ENCODE measurements at places on chromosomes 16 and 17.

DNA sequence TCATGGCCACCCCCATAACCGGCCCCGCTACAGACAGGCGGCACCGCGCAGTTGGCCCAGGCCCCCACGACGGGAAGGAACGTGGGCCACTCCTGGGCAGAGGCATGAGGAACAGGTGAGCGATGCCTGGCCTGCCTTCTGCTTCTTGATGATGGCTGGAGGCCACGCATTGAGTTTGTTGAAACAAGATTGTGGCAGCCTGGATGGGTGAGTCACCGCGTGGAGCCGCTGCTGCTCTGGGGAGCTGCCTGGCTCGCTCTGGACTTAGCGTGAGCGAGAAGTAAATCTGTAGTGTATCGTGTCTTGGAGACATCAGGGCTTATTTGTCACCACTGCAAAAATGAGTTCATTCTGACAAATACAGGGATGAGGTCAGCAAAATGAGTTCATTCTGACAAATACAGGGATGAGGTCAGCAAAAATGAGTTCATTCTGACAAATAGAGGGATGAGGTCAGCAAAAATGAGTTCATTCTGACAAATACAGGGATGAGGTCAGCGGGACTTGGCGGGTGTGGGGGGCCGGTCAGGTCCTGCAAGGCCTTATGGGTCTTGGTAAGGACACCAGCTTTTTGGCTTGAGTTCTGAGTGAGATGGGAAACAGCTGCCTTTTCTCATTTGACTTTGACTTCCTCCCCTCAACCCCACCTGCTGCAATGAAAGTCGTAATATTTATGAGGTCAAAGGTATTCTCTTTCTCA, 93.0 kb downstream of the SEC14L1 start:
- no peak for DNase-seq

DNA sequence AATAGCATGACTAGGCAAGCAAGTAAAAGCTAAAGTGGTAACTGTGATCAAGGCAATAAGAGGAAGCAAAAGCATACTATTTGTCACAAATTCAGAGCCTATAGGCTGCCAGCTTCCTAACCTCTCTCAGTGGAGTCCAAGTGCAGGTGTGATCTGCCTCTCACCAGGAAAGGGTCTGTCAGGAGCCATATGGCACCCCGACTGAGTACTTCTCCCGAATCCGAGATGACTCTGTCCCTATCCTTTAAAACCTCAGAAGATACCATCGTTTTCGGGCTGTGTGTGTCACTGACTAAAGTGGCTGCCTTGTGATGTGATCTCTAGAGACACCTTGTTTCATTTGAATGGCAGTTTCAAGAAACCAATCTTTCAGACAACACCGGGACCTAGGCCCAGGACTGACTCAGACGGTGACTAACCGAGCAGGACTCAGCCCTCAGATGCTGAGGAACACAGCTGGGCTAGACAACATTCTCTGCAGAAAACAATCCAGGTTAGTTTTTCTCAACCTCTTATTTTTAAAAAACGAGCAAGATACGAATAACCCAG, 63.6 kb downstream of the SMG6 start:
- no peak for DNase-seq

DNA sequence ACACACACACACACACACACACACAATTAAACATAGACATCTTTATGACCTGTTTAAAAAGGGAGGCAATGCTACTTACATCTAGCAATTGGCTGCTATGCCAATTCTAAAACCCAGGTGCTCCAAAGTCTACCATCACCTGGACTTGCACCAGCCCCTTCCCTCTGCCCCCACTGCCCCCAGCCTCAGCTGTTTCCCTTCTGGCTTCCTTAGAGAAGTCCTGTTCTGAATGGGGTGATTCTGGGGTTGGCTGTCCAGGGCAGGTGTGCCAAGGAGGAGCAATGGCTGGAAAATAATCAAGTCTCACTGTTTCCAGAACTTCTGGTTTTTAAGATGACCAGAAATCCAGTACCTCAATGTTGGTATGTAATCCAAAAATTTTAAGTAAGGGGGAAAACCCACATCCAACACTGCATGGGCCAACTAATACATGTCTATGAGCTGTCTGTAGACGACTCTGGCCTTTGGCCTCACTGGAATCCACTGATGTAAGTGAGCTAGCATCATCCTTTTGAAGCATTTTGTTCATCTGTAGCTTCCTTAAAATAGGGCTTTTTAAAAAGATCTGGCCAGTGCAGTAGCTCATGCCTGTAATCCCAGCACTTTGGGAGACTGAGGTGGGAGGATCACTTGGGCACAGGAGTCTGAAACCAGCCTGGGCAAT, 2.1 kb downstream of the IFT20 start:
- no peak for DNase-seq

GRCh38 chr16:52569701-52570100, 22.8 kb upstream of the TOX3 start:
- DNase-seq, result no peak

GRCh38 chr17:56786989-56787482, 46.7 kb downstream of the C17orf67 start:
- no peak for DNase-seq

- DNase-seq, result no peak
These were observed 1.7 kb downstream of the PIK3R6 start for GRCh38 chr17:8865811-8866210.

All from HEK293T (cell line).